Cortex of kidney (tissue), 1 donor: ENCODE measurements at places on chromosomes 12 and 14.

GRCh38 chr14:39393289-39393688 is 38.9 kb downstream of the FBXO33 start:
- no peak for DNase-seq

- DNase-seq, result no peak
Measured at GRCh38 chr12:64160021-64160710, 61.9 kb downstream of the KICS2 start.

DNA sequence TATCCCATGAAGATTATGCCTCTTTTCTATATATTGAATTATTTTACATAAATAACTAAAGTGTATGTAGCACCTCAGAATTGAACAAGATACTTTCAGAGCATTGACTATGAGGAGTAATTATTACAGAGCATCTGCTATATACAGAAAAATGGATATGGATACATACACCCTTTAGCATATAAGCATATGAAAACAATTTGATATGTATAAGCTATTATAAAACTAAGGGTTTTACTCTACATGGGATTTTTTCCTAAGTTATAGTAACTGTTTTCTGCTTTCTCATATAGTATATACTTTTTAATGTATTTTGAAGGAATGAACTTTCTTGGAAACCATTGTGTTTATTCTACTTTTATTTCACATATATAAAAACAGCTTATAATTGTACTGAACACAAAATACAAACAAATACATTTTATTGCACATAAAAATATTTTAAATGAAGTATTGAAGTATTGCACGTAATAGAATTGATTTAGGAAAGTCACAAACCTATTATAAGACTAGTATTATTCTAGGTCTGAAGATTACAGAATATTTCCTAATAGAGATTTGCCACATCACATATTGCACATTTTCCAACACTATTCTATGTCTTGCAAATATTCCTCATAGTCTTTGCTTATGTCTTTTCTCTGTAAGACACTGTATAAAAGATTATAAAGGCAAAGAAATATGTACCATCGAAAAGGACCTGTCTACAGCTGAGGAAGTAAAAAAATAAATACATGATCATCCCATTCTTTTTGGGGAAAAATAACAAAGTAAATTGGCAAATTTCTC is 8.4 kb downstream of the CD69 start:
- no peak for DNase-seq

GRCh38 chr14:72554401-72554800 is 339.5 kb downstream of the DPF3 start:
- DNase-seq, result no peak

DNA sequence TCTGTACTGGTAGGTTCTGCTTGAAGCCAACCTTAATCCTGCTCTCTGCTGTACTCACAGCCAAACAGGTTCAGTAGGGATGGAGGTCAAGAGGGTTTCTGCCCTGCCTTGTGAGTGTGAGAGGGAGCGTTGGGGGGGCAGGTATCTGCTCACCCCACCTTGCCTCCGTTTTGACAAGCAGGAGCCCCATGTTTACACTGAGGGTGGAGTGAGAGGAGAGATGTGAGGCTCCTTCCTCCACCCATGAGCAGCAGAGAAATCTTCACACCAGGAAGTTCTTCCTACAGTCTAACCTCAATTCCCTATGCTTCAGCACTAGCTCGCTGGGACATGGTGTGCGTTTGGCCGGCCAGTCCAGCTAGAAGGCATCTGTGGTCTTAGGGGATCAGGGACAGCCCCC is 4.2 kb downstream of the KRT80 start:
- no peak for DNase-seq

- no peak for DNase-seq
Measured at GRCh38 chr12:116455540-116456329, 103.4 kb upstream of the MAP1LC3B2 start.
